Esophagus squamous epithelium (tissue), 5 donors: ENCODE measurements at places on chromosomes 11 and 22. TPM values are rescaled to one million over a fixed set of nuclear protein-coding genes. Genes with fewer than 3 reads are reported as not detected.

DNA sequence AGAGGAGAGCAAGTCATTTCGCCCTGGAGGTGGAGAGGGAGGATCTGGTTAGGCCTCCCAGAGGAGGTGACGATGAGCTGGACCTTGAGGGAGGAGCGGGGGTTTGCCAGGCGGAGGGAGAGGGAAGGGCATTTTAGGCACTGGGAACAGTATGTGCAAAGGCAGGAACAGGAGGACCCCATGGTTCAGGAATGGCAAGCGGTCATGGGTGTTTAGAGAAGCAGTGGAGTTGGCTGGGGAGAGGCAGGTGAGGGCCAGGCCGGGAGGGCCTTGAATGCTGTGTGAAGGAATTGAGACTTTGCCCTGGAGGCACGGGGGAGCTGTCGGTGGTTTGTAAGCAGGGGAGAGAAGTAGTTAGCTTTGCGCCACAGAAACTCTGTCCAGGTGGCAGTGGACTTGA, 10.3 kb downstream of the PRDM11 start:
- peaks cover 86% of the 10 kb centered on the region for H3K4me1 ChIP-seq
- H3K36me3 ChIP-seq = no peaks in the 10 kb centered on the region
- DNase-seq = no peak
- no peaks in the 10 kb centered on the region for H3K27me3 ChIP-seq
- no peak overlapping the region for H3K4me3 ChIP-seq
- peak overlapping the region; percentile 79 for H3K27ac ChIP-seq

GRCh38 chr11:86120807-86121206, 51.9 kb upstream of the PICALM start:
- no peaks in the 10 kb centered on the region for H3K36me3 ChIP-seq
- no peak overlapping the region for H3K4me3 ChIP-seq
- H3K27me3 ChIP-seq = no peaks in the 10 kb centered on the region
- H3K27ac ChIP-seq = no peak overlapping the region
- no peaks in the 10 kb centered on the region for H3K4me1 ChIP-seq

Gene CFAP300
- total RNA-seq = 0.80 TPM

DNA sequence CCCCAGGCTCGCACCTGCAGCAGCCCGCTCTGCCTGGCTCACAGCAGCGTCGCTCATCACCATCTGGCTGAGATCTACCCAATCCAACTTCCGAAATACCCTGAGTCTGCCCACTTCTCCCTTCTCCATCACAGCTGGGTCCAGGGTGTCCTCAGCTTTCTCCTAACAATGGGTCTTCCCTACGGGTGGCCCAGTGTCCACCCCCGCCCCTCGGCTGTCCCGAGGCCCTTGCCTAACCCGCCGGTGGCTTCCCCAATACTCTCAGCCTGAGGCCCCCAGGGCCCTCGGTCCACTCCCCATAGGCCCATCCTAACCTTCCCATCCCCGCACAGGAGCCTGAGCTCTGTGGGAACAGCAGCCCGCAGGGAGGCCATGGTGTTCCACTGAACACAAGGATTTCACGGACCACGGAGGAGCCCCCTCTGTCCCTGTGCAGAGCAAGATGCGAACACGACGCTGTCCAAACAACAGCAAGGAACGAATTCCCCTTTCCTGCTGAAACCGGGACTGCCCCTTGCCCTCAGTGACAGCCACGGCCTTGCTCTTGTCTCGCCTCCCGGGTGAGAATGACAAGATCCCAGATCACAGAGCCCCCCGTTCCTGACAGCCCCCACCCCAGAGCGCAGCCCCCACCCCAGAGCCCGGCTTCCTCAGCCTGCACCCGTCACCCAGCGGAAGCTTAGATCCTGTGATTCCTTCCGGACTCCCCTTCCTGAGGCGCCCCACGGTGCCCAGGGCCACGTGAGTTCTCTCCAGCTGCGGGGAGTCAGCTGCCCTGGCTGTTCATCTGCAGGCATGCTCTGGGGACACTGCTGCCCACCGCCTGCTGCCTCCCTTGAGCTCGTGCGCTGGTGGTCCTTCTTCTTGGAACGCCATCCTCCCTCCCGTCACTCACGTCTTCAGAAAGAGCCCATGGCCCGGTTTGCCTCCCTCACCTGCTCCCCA, 48.8 kb upstream of the CARS1 start:
- no peaks in the 10 kb centered on the region for H3K27me3 ChIP-seq
- peaks cover 81% of the 10 kb centered on the region for H3K36me3 ChIP-seq
- no peak for DNase-seq
- H3K4me3 ChIP-seq = no peak overlapping the region
- H3K4me1 ChIP-seq = no peaks in the 10 kb centered on the region

DNA sequence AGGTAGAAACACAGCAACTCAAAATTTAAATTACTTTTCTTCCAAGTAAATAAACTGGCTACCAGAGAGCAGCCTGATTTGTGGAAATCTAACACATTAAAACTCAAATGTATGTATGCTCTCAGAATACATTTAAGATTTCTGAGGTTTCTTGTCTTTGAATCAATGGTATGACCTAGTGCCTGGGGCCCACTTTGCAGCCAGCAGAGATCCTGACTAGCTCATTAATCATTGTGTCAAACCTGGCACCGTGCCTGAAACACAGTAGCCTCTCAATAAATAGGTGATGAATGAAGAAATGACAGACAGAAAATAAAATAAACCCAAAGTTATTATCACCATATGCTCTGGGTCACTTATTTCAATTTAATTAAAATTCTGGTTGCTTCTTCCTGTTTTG, 176.2 kb upstream of the FAT3 start:
- H3K27me3 ChIP-seq = no peaks in the 10 kb centered on the region
- H3K36me3 ChIP-seq = no peaks in the 10 kb centered on the region
- no peaks in the 10 kb centered on the region for H3K4me1 ChIP-seq
- no peak overlapping the region for H3K4me3 ChIP-seq
- no peak for DNase-seq
- no peak overlapping the region for H3K27ac ChIP-seq

DNA sequence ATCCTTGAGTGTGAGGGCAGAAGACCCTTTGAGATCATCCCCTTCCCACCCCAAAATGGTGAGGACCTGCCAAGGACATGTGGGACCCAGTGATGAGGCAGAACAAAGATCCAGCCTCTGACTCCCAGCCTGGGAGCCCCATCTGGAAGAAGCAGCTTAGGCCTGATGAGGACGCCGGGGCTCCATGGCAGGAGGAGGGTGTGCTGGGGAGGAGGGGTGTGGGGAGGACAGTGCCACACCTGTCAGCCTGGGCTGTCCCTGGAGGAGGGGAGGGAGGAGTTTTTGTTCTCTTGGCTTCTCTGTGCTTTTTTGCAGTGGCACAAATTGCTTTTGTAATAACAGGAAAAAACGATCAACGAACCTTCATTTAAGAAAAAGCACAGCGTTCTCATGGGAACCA, 44.4 kb upstream of the DAGLA start:
- peaks cover 4% of the 10 kb centered on the region for H3K4me1 ChIP-seq
- H3K36me3 ChIP-seq = no peaks in the 10 kb centered on the region
- no peaks in the 10 kb centered on the region for H3K27me3 ChIP-seq
- H3K4me3 ChIP-seq = no peak overlapping the region
- DNase-seq = no peak

GRCh38 chr11:64140082-64140481, 25.8 kb downstream of the MACROD1 start:
- H3K27me3 ChIP-seq = no peaks in the 10 kb centered on the region
- no peak overlapping the region for H3K4me3 ChIP-seq
- no peak overlapping the region for H3K27ac ChIP-seq
- no peaks in the 10 kb centered on the region for H3K36me3 ChIP-seq

GRCh38 chr22:30324014-30324730, 2.6 kb downstream of the TBC1D10A start:
- peak overlapping the region; percentile 100 for H3K4me3 ChIP-seq
- DNase-seq = no peak
- H3K36me3 ChIP-seq = peaks cover 4% of the 10 kb centered on the region
- H3K4me1 ChIP-seq = peaks cover 86% of the 10 kb centered on the region

DNA sequence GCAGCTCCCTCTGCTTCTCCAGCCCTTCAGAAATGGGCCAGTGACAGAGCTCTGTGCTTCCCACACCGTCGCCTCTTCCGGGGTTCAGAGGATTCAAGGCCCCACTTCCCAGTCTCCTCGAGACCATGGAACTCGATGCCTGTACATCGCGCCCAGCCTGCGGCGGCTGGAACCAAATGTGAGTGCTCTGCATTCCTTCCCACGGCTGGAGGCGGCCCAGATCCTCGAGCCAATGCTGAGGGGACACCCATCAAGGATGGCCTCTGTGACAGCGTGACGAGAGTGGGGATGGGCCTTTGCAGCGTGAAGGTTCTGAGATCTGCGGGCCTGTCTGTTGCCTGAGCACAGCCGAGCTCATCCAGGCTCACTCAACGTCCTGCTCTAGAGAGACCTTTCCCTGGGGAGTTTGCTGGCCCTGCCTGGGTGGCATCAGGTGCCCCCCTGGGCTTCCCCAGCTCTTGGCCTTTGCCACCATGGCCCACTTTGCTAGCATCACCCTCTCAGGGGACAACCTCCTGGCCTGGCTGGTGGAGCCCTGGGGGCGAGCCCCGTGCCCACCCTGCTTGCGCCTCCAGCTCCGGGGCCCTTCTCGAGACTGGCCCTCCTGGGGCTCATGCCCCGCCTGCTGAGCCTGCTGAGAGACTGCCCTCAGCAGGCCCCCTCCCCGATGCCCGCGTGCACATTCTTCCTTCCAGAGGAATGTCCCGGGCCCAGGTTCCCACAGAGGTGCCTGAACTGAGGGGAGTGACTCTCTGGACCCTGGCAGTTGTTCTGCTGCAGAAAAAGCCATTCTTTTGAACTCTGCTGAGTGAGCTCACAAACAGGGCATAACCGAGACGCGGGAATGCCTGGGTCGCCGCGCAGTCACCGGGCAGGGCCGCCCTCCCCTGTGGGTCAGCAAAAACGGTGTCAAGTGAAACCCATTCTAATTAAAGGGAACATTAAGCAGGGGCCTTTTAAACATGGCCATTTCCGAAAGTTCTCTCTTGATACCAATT, 7.3 kb upstream of the MYEOV start:
- no peak overlapping the region for H3K4me3 ChIP-seq
- no peak overlapping the region for H3K27ac ChIP-seq
- no peaks in the 10 kb centered on the region for H3K36me3 ChIP-seq
- DNase-seq = no peak
- no peaks in the 10 kb centered on the region for H3K4me1 ChIP-seq
- no peaks in the 10 kb centered on the region for H3K27me3 ChIP-seq

DNA sequence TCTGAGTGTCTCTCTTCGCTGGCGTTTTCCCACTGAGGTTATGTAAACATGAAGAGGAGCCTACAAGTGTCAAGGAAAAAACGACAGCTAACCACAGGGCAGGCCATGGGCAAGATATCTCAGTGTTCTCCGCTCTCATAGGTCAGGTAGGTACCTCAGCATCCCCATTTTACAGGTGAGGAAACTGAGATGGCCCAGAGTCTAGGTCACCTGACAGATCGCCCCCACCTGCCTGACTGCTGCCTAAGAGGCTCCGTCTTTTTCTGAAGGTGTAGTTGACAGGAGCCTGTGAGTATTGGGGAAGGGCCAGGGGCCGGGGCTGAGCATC, 847 bp upstream of the NDUFA6 start:
- H3K4me3 ChIP-seq = peak overlapping the region; percentile 50
- DNase-seq = no peak

Gene MYOD1
- not detected for total RNA-seq

GRCh38 chr11:104462341-104462740, 298.4 kb upstream of the PDGFD start:
- no peak overlapping the region for H3K4me3 ChIP-seq
- no peaks in the 10 kb centered on the region for H3K27me3 ChIP-seq
- no peaks in the 10 kb centered on the region for H3K36me3 ChIP-seq
- no peak overlapping the region for H3K27ac ChIP-seq
- no peak for DNase-seq

- peak overlapping the region; percentile 6 for H3K27ac ChIP-seq
- peaks cover 5% of the 10 kb centered on the region for H3K4me1 ChIP-seq
- no peaks in the 10 kb centered on the region for H3K36me3 ChIP-seq
- no peak overlapping the region for H3K4me3 ChIP-seq
Observed at GRCh38 chr11:34869425-34869824, 46.8 kb downstream of the APIP start.

GRCh38 chr11:47943721-47944586, 36.4 kb upstream of the PTPRJ start:
- H3K4me1 ChIP-seq = peaks cover 15% of the 10 kb centered on the region
- H3K27me3 ChIP-seq = no peaks in the 10 kb centered on the region
- no peak overlapping the region for H3K4me3 ChIP-seq
- no peak for DNase-seq

GRCh38 chr11:68974421-68975194, 6.2 kb downstream of the MRGPRD start:
- H3K36me3 ChIP-seq = no peaks in the 10 kb centered on the region
- no peak overlapping the region for H3K27ac ChIP-seq
- no peaks in the 10 kb centered on the region for H3K27me3 ChIP-seq
- DNase-seq = no peak
- H3K4me1 ChIP-seq = peaks cover 6% of the 10 kb centered on the region
- H3K4me3 ChIP-seq = no peak overlapping the region

DNA sequence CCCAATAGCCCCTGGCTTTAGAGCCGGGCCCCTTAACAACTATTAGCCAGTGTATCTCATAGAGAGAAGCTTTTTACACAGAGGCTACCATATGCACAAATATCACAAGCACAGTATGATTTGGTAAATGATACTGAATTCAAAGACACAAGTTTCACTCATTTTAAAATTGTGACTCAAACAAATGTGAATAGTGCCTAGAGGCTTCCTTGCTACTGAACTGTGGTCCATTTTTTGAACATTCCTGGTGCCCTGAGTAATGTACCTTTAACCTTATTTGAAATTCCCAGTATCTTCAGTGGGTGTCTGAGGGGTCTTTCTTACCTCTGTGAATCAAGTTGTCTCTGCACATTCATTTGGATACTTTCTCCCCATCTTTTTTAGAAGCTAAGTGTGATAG, 156.2 kb downstream of the MAML2 start:
- H3K27ac ChIP-seq = no peak overlapping the region
- DNase-seq = no peak
- H3K27me3 ChIP-seq = no peaks in the 10 kb centered on the region
- H3K36me3 ChIP-seq = no peaks in the 10 kb centered on the region
- H3K4me3 ChIP-seq = no peak overlapping the region

GRCh38 chr22:19463491-19464469, 15.2 kb downstream of the UFD1 start:
- no peak for DNase-seq
- H3K27ac ChIP-seq = no peak overlapping the region
- peaks cover 24% of the 10 kb centered on the region for H3K36me3 ChIP-seq
- no peak overlapping the region for H3K4me3 ChIP-seq
- H3K27me3 ChIP-seq = no peaks in the 10 kb centered on the region

DNA sequence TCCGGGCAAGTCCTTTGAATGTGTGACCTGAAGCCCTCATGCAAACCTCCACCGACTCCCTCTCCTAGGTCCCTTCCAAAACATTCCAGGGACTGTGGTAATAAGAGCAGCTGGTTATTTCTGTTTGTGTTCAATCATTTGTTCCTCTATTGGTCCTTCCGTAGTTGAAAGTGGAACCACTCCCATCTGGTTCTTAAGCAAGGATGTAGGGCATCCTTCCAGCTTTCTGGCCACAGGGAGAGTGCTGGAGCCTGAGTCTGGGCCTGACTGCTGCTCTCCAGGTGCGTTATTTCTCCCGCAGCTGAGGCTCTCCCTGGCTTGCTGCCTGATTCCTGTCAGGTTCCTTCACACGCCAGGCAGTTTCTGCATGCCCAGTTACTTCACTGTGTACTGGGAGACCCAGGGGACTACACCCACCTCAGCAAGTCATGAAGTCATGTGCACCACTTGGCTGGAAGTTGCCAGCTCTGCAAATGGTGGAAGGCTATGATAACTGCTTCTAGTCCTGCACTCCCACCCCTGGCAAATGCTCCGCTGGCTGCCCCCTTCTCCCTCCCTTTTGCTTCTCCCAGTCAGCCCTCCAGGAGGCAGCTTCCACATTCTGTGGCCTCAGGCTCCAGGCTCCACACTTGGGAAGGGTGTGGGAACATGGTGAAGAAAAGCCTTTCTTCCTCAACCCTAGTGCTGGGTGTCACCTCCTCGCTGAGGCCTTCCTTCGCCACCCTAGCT, 4.0 kb upstream of the ALX4 start:
- H3K4me1 ChIP-seq = peaks cover 42% of the 10 kb centered on the region
- peaks cover 86% of the 10 kb centered on the region for H3K27me3 ChIP-seq
- H3K4me3 ChIP-seq = no peak overlapping the region
- H3K27ac ChIP-seq = no peak overlapping the region
- H3K36me3 ChIP-seq = no peaks in the 10 kb centered on the region
